T-cell (primary cell): ENCODE measurements at places on chromosomes 3 and 15.

- no peak for DNase-seq
Observed at GRCh38 chr3:144200466-144200865, 228.8 kb downstream of the DIPK2A start.

DNA sequence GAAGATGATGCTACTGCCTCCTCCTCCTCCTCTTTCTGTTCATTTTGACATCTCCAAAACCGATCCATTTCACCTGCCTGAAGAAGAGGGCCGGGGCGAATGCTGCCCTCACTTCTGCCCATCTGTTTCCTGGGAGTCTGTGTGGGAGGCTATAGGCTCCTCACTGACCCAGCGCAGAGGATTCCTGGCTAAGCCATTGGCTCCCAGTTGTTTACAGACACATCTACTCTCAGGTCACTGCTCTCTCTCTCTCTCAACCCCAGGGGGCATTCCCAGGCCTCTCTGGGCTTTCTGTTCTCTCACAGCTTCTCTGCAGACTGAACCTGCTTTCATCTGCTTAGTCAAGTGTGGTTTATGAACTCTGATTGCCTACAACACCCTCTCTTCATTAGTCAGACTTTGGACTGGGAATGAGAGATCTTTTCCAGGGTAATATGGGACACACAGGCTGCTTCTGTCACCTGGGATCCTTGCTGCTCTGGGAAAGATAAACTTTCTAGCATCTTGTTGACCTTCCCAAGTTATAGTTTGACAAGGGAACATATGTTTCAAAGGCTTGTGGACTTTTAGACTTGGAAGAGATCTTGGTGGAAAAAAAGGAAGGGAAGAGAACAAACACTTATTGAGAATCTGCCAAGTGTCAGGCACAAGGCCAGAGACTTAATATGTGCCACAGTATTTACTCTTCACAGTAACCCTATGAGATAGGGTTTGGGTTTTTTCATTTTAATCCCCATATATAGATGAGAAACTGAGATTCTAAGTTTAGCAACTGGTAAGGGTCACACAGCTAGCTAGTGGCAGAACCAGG, 30.2 kb upstream of the USP3 start:
- DNase-seq: peak; percentile 60

DNA sequence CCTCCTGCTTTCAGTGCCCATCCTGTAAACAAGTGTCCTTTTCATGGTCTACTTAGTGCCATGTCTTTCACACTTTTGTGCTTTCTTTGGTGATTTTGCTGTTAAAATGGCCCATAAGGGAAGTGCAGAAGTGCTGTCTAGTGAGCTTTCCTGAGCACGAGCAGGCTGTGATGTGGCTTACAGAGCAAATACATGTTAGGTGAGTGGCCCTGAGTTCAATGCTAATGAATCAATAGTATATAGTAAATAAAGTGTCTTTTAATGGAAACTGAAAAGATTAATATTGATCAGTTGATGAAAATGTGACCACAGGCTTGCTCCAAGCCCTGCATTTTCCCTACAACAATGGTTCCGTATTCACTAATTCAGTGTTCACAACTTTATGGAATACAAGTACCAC, 5.7 kb downstream of the SH3BP5 start:
- no peak for DNase-seq

DNA sequence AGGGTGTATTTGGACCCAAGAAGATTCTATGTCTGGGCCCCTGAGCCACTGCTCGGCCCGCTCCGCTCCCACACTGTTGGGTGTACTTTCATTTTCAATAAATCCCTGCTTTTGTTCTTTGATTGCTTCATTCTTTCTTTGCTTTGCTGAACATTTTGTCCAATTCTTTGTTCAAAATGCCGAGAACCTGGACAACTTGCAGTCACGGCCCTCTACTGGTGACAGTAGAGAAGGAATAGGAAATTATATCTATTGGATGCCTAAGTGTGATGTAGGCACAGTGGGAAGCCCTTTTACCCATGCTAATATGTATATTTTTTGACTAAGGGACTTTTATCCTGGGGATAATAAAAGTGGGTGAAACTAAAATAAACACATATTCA, 340.8 kb downstream of the LRRC3B start:
- DNase-seq: no peak

- DNase-seq: no peak
Observed at GRCh38 chr15:75164625-75165350, 36.9 kb upstream of the C15orf39 start.

- DNase-seq: no peak
Observed at GRCh38 chr3:16816048-16816780, 68.5 kb upstream of the PLCL2 start.

- no peak for DNase-seq
Observed at GRCh38 chr15:26572602-26573350, 200.1 kb downstream of the GABRB3 start.

- no peak for DNase-seq
Observed at GRCh38 chr15:59154243-59154642, 49.3 kb downstream of the CCNB2 start.

DNA sequence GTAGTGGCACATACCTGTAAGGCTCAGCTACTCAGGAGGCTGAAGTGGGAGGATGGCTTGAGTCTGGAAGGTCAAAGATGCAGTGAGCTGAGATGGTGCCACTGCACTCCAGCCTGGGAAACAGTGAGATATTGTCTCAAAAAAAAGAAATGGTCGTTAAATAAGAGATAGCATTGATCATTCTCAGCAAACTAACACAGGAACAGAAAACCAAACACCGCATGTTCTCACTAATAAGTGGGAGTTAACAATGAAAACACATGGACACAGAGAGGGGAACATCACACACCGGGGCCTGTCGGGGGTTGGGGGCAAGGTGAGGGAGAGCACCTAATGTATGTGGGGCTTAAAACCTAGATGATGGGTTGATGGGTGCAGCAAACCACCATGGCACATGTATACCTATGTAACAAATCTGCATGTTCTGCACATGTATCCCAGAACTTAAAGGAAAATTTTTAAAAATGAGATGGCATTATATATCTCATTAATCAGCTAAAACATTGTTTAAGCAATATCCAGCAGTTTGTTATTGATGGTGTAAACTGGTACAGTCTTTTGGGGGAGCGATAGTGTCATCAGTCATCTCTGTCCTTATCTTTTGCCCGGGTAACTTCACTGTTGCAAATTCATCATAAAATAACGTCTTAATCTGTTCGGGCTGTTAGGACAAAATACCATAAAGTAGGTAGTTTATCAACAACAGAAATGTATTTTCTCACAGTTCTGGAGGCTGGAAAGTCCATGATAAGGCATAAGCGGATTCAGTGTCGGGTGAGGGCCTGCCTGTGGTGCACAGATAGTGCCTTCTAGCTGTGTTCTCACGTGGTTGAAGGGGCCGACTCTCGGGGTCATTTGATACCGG, 1.7 kb upstream of the MAN2A2 start:
- no peak for DNase-seq

GRCh38 chr3:179149406-179149867, 1.3 kb downstream of the PIK3CA start:
- no peak for DNase-seq

DNA sequence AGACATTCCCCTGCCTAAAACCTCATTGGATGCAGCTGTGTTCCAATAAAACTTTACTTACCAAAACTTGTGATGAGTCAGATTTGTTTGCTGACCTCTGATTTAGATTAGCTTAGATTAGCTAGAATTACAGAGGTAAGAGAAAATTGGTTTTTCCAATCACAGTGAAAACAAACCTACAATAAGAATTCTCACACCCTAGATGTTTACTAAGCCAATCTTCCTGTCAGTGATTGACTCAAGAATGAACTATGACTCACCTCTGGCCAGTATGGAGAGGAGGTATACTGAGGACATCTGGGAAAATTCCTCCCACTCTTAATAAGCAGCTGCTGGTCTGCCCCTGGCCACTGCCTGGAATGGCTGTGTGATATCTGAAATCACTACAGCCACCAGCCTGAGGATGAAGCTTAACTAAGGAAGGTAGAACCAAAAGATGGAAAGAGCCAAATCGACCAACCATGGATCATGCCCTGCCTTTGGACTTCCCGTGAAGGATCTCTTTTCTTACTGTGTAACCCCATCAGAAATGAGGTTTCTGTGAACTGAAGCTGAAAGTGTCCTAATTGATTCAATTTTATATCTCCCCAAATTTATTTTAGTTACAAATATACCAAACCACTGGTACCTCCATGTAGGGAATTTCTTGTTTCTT, 19.0 kb upstream of the GHSR start:
- DNase-seq: no peak

DNA sequence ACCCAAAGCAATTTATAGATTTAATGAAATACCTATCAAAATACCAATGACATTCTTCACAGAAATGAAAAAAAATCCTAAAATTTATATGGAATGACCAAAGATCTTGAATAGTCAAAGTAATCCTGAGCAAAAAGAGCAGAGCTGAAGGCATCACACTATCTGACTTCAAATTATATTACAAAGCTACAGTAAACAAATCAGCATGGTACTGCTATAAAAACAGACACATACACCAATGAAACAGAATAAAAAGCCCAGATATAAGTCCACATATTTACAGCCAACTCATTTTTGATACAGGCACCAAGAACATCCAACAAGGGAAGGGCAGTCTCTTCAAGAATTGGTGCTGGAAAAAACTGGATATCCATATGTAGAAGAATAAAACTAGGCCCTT, 54.9 kb upstream of the TMEM158 start:
- no peak for DNase-seq

GRCh38 chr3:131957511-131957910, 77.3 kb downstream of the CPNE4 start:
- DNase-seq: no peak

- DNase-seq: no peak
Observed at GRCh38 chr15:64699751-64700388, 75.5 kb downstream of the RBPMS2 start.

GRCh38 chr3:126292318-126293070, 64.7 kb downstream of the KLF15 start:
- no peak for DNase-seq
